ENCODE measurements at places on chromosomes 1 and 21. TPM values are rescaled to one million over a fixed set of nuclear protein-coding genes. Genes with fewer than 3 reads are reported as not detected.

The PAPPA2 gene
- total RNA-seq = 0.11 TPM

The TRIM17 gene
- not detected for total RNA-seq

The LRRC47 gene
- total RNA-seq = 83.6 TPM

The PTGER3 gene
- total RNA-seq = 0.29 TPM

The KCNJ15 gene
- 0.24 TPM for total RNA-seq

The VHLL gene
- not detected for total RNA-seq

The ANGPTL1 gene
- total RNA-seq = 23.9 TPM

The EFNA3 gene
- not detected for total RNA-seq

The PIK3C2B gene
- 3.0 TPM for total RNA-seq

The CLCA1 gene
- total RNA-seq = not detected

The FNDC5 gene
- 101 TPM for total RNA-seq

The KRTAP12-1 gene
- not detected for total RNA-seq

The SEMA6C gene
- total RNA-seq = 51.5 TPM

The LCE1E gene
- total RNA-seq = not detected

The GSTM1 gene
- total RNA-seq = not detected
